ENCODE measurements at places on chromosomes 6 and 20.

DNA sequence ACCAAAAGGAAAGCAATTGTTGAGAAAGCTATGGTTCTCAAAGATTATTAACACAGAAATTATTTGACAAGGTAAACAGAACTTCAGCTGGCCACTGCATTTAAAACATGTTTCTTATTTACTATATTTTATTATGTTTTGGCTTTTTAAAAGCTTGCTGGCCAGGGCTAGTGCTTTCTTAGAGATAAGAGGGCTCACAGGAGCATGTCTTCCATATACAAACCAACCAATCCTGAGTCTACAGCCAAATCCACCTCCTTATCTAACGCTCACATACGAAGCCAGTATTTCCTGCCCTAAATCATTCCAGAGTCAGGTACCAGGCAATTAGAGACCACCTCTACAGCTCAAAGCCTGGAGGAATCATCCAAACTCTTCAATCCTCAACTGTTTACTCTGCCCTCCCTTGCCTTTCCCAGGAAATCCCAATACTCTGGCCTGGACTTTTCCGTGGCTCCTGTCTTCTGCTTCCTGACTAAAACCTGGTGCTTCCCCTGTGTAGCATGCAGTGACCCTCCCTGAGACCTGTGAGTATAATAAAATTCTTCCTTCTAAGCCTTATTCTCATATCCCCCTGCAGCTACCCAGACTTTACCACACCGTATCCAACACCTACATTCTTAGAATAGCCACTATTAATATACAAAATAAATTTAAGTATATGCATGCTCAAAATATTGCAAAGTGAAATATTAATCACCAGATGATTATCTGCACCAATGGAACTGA lies 33.2 kb downstream of the RANBP9 start:
- no peak for DNase-seq

GRCh38 chr6:158413814-158414565 lies 101.7 kb downstream of the TULP4 start:
- no peak for DNase-seq

GRCh38 chr6:52087498-52087999 lies at the start of gene PKHD1:
TSS of gene PKHD1 (minus strand) at chr6:52087613. CDS start at chr6:52084933, 2,680 bp downstream.
- peak; percentile 77 for DNase-seq

GRCh38 chr6:85677234-85677956 lies 34.7 kb upstream of the SYNCRIP start:
- DNase-seq = no peak

DNA sequence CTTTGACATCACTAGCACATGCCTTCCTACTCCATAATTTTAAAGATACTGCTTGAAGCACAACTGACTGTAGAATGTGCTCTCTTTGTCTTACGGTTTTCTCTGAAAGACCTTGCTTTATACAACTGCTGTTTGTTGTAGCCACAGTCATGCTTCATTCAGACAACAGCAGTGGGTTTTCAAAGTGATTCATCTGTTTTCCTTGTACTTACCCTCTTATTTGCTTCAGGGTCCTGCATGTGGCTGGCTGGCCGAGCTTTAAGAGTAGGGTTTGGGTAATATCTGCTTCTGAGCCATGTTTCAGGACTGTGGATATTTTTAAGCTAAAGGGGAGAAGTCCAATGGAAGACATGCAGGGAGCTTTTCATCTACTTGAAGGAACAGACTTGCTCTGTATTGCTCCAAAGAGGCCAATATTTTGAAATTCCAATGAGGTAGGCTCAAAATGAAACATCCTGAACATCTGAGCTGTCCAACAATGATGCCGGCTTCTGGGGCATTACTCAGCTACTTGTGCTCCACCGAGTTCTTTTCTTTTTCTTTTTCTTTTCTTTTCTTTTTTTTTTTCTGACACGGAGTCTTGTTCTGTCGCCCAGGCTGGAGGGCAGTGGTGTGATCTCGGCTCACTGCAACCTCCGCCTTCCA lies 160.2 kb upstream of the SGK1 start:
- no peak for DNase-seq

DNA sequence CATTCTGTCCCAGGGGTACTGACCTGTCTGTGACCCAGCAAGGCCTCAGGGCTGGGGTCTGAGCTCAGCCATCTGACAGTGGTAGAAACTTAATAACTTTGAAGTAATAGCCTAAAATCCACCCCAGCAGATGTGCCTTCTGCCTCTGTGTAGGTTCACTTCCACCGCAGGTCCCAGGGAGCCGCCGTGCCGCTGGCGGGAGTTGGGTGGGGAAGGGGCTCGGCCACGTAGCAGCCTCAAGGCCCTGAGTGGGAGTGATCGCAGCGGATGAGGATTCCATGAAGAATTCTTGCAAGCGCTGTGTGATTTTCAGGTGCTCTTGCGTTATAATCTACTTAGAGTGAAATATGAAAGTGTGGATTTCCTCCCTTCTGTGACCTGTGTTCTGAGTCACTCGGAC lies 163.7 kb downstream of the DTNBP1 start:
- DNase-seq = no peak

DNA sequence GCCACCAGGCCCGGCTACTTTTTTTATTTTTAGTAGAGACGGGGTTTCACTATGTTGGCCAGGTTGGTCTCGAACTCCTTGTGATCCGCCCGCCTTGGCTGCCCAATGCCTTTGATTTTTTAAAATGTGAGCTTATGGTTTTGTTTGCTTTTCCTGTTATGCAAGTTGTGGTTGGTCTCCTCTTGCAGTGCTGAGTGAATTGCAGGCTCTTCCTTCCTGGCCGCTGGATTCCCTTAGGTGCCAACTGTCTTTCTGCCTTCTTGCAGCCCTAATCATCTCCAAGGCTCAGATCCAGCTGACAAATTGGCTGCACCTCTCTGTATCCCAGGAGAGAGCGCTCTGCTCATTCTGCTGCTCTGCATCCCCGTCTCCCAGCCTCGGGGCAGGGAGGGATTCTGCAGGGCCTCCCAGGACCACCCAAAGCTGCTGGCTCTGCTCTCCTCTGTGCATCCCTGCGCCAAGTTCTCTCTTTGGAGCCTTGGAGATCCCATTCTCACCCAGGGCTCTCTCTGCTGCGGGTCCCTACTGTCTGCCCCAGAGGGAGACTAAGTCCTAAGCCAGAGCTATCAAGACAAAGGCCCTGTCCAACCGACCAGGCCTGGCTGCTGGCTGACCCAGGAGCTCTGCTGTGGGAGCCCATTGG lies 14.1 kb upstream of the EMILIN3 start:
- no peak for DNase-seq
